ENCODE measurements at places on chromosomes 4 and X.

DNA sequence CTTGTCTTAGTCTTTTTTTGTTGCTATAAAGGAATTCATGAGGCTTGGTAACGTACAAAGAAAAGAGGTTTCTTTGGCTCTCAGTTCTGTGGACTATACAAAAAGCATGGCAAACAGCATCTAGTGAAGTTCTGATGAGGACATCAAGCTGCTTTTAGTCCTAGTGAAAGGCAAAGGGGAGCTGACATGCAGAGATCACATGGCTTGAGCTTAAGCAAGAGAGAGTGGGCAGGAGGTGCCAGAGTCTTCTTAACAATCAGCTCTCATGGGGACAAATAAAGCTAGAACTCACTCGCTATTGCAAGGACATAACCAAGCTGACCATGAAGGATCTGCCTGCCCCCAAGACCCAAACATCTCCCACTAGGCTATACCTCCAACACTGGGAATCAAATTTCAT is 1063.1 kb downstream of the PCDH7 start:
- no peak for DNase-seq

DNA sequence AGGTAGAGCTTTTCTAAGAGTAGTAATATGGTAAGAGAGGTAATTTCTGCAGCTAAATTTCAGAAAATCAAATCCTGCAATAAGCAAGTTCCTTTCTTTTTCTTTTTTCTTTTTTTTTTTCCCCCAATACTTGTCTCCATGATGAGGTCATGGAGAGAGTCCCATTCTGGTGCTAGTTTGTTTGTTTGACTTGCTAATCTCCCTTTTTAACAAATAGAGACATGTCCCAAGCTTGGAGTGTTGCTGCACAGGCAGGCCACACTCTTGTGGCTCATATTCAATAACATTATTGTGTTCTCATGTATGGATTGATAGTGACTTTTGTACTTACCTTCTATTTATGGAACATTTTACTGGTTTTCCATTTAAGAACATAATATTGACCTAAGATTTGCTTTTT is 25.5 kb downstream of the PTPN13 start:
- DNase-seq = no peak

DNA sequence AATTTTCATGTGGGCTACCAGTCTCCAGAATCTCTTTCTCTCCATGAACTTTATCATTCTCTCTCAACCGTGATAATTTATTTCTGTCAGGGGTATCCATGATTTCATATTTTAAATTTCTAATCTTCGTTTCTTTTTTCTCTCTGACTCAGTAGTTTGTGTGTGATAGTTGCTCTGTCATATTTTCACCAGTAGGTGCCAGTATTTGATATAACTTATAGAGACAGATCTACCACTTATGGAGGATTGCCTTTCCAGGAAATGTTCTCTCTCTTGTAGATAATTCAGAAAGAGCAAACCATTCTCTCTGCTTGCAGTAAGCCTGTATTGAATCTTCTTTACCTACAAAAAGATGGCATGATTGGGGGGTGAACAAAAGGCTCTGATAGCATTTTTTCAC is 79.3 kb upstream of the DYNLT3 start:
- no peak for DNase-seq

DNA sequence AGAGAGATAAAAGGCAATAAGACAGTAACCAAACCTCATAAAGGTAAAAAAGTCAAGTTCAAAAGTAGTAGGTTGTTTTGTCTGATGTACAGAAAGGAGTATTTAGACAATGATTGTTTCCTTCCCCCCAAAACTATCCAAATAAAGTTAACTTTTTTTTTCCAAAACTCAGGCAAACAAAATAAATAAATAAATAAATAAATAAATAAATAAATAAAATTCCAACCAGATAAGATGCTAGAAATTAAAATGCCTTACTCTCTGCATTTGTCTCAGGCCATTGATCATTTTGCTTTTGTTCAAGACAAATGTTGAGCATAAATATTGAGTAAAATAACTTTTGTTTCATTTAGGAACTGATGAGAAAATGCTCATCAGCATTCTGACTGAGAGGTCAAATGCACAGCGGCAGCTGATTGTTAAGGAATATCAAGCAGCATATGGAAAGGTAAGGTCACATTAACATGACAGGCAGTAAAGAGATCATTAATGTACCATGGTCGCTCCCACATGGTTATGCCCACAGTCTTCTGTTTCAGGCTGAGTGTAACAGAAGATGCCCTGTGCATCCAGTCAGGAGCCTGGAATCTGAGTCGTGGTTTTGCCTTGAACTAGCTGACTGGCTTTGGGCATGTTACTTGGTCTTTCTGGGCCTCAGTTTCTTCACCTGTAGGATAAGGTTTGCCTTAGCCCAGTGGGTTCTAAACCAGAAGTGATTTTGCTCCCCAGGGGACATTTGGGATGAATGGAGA is 27.3 kb downstream of the ANXA3 start:
- no peak for DNase-seq

DNA sequence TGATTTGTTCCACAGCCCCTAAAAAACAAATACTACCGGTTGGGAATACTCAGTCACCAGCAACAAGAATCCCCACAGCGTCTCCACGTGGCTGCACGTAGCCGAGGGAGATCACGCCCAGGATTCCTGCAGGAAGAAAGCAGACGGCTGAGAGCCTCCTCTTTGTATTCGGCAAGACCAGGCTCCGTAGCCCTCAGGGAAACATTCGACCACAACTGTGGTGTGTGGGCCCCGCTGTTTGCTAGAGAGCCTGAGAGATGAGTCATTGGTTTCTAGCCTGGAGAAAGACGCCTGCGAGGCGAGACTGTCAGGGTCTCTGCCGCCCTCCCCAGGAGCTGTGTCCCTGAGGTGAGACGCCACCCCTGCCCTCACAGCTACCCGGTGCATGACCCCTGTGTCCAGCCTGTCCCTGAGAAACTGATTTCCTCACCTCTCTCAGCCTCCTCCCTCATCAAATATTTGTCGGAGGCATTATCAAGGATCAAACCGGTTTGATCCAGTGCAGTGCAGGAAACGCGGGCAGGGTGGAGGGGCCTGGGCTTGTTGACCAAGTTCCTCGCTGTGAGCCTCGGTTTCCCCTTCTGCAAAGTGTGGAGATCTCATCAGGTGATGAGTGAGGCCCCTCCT is 4.7 kb upstream of the S100P start:
- no peak for DNase-seq

- no peak for DNase-seq
These were observed 1.9 kb downstream of the GPM6A start for GRCh38 chr4:175810073-175810730.

GRCh38 chr4:23857367-23857959 is 32.4 kb downstream of the PPARGC1A start:
- DNase-seq = no peak

DNA sequence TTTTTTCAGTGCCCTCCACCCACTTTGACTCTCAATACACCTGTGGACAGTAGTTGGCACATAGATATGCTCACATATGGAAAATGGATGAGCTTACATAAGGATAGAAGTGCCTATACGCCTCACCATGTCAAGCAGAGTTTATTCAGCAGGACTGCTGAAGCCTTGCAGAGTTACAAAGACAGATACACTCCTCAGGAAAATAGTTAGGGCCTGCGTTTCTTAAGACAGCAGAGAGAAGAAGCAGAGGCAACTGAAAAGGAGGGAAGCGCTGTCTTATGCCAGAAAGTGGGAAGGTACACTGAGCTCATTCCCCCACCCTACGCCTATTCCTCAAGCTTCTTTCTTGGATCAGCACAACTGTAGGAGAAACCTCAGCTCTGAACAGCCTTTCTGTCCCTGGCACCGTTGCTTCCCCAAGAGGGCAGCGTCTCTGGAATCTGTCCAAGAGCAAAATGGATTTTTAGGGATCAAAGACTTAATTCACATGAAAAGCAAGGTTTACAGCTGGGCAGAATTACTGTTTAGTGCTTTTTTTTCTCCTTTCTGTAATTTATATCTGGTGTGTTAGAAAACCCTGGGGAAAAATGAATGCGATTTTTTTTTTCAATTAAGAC is 37.3 kb upstream of the MBTPS2 start:
- DNase-seq = no peak

GRCh38 chr4:121041307-121042090 is 30.8 kb downstream of the NDNF start:
- no peak for DNase-seq

DNA sequence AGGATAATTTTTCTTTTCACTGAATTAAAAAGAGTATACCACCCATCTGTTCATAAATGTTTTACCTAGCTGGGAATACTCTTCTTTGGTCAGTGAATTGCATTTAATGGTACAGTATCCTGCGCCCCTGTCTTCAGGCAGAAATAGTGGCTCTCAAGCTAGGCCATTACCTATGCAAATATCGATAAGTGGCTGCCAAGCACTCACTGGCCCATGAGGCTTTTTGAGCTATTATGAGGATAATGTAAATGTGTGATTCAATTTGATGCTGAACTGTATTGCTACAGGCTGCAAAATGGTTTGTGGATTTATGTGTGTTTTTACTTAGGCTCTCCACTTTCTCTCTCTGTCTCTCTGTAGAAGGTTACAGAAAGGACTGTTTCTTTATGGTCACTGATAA is 30.1 kb upstream of the MTMR1 start:
- no peak for DNase-seq

- no peak for DNase-seq
These were observed 81.9 kb upstream of the ATXN3L start for GRCh38 chrX:13401724-13402123.

DNA sequence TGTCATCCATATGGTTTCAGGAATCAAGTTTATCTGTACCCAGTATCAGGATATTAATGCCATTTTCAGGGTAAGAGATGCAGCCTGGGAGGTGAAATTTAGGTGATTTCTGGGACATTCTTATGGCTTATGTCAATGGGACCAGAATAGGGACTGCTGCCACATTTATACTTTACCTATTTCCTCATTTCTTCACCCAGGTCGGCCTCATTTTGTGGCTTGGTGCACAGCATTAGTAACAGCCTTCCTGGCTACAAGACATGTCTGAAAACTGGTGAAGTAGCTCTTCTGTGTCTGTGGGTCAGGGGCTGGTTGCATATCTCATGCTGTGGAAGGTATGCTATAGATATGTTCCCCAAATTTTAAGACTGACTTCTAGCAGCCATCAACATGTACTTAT is 284.8 kb downstream of the AFF2 start:
- DNase-seq = no peak

DNA sequence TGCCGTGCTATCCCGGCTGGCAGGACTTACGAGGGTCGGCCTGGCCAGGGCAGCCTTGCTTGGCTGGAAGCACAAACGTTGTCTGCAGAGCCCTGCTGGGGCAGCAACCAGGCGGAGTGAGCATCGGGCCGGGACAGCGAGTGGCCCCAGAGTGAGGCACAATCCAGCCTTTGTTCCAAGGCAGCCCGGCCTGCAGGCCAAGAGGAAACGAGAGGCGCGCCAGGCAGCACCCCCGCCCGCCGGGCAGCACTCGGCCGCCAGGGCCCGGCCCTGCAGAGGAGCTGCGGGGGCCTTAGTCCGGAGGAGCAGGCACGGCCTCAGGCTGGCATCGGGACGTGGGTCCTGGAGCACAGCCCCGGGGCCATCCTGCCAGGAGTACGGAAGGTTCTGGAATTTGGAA is 24.1 kb downstream of the FGFRL1 start:
- no peak for DNase-seq

GRCh38 chrX:11558972-11559371 is 106.7 kb downstream of the ARHGAP6 start:
- no peak for DNase-seq

DNA sequence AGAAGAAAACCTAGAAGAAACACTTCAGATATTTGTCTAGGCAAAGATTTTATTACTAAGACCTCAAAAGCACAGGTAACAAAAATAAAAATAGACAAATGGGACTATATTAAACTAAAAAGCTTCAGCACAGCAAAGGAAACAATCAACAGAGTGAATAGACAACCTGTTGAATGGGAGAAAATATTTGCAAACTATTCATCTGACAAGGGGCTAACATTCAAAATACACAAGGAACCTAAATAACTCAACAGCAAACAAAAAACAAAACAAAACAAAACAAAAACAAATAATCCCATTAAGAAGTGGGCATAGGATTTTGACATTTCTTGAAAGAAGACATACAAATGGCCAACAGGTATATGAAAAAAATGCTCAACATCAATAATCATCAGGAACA is 192.7 kb upstream of the ZCCHC13 start:
- DNase-seq = no peak

DNA sequence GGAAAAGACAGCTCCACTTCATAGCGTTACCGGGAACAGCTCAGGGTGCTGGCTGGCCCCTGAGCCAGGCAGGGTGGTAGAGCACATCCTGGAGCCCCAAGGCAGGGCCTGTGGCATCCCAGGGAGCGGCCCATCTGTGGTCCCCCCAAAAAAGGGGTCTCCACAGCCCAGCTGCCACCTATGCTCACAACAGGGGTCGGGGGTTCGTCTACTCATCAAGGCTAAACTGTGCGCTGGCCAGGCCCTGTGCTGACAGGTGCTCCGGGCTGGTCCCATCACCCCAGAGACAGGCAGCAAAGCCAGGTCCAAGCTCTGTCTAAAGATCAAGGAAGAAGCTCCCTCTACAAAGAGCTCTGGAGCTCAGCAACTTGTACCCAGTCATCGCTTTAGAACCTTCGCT is 77.9 kb downstream of the DCTD start:
- DNase-seq = no peak

DNA sequence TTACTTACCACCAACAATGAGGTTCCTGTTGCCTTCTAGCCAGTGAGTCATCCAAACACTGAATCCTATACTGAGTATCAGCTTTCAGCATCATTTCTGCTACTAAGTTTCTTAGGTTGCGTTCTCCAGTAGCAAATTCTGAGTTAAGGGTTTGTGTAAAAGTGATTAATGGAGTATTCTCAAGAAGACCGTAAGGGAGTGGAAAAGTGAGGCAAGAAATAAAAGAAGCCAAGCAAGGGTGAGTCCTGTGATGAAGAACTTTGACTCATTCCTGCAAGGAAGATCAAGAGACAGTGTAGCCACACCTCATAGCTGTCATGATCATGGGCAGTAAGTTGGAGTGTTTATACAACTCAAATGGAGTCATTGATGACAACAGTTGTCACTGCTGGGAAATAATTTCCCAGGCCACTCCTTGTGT is 446.2 kb downstream of the RAPGEF2 start:
- no peak for DNase-seq

DNA sequence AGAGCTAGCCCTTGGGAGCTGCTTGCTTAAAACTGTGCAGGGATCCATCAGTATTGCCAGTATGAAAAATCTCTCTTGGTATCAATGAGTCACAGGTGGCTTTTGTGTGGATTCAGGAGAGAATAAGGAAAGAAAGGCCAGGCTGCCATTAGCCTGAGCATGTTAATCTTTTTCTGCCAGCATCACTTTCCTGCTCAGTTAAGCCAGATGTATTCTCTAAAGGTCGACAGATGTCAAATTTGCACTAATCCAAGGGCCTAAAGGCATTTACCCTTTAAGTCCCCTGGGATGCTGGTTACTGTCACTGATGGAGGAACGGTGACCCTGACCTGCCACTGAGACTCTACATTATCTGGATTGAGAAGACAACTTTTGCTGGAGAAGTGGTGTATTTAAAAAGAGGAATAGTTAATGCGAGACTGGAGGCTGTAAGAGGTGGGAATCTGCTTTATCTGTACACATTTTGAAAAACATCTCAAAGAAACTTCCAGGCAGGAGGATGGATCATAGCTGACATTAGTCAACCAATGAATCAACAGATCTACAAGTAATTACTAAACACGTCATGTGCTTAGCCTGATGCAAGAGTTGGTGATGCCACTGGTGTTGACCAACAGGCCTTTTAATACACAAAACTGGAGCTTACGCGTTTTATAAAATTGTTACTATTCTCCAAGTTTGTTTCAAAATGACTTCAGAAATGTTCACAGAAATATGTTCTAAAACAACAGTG is 241.4 kb upstream of the ANXA3 start:
- no peak for DNase-seq
